Stimulated activated CD8-positive, alpha-beta memory T cell treated with anti-CD3 and anti-CD28 coated beads, Interleukin-7, amount 100 ng/mL, for 1 hour (primary cell): ENCODE measurements at places on chromosomes 5 and 9.

GRCh38 chr9:108903420-108904103, 30.4 kb downstream of the ELP1 start:
- DNase-seq: no peak

DNA sequence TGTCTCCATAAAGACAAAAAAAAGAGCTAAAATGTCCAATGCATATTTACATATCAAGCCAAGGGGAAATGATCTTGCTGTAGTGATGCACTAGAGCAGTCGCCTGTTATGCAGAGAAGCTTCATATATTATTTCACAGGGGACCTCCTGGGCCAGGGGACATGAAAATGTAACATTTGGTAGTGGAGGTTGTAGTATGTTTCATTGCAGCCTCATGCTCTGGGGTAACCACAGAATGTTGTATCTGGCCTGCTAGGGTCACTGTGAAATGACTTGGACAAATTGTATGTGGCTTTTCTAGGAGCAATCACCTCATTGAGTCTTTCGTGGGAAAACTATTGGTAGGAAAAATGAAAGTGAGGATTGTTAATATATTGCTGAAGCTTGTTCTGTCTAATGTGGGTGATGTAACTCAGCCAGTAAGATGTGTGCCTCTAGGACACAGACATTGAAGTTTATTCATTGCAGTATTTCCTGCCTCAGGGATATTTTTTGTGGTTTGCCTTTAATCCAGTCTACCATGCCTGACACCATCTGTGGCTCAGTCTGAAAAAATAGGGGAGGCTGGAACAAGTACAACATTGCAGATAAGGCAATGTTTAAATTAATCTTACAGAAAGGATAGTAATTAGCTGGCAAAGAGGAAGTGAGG, 430.8 kb upstream of the TNC start:
- DNase-seq: no peak

DNA sequence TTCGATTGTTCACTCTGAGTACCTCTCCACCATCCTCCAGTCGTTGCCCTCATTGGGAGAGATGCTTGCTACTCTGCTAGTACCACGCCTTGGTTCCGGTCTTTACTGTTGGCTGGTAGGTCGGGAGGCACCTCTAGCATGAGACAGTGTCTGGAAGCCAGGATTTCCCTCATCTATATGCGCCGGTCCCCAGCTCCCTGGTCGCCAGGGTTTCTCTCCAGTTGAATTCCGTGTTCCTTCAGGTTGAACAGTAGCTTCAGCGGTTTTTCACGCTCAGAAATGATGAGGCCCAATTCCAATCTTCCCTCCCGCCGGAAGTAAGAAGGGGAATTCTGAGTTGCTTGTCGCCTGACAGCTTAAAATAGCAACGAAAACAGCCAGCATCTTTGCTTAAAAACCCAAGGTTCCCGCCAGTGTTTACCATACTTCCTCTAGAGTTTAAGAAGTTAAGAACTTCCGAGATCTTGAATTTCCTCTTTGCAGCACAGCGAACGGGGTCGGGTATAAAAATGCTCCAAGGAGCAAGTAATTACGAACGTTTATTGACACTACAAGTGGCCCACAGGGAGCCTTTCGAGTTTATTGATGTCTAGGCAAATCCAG, 1.3 kb upstream of the ST8SIA4 start:
- no peak for DNase-seq

DNA sequence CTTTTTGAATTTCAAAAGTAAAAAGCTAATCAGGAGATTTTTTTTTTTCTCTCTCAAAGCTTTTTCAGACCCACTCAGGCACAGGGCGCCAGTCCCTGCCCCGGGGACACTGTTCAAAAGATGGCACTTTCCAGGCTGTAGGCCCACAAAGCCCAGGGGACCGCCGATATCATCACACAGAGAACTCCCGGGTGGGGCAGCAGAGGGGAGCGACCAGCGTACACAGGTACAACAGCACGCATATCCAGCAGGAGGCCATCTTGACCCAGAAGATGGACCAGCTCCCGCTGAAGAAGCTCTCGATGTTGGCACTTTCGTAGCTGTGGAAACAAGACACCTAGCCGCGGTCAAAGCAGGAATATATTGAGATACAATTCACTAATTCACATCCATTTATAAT, 108.3 kb downstream of the THBS4 start:
- DNase-seq: no peak

DNA sequence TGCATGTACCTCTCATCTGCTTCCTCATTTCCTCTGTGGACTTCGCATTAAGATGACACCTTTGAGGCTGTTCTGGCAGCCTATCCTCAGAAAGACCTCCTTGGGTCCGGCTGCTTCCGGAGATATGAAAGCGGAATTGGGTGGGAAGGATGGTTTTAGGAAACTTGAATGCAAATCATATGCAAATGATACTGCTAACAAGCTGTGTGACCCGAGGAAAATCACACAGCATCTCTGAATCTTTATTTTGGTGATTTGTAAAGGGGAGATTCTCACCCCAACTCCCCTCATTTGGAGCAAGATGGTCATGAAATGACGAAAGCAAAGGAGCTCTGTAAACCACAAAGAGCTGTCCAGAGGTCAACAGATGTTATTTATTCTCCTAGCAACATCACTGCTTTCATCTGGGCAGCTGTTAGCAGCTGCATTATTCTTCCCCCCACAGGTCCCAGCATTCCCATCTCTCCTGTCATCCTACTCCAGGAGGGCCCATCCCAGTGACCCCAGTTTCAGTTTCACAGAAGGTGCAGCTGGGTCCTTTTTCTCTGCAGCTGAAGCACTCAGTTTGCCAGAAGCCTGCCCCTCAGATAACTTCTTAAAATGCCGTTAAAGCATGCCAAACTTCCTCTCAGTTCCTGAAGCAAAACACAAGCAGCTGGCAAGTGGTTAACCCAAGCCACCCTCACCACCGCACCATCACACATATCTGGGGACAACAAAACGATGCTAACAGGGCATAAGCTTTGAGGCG, 269.5 kb downstream of the SEC61B start:
- no peak for DNase-seq

DNA sequence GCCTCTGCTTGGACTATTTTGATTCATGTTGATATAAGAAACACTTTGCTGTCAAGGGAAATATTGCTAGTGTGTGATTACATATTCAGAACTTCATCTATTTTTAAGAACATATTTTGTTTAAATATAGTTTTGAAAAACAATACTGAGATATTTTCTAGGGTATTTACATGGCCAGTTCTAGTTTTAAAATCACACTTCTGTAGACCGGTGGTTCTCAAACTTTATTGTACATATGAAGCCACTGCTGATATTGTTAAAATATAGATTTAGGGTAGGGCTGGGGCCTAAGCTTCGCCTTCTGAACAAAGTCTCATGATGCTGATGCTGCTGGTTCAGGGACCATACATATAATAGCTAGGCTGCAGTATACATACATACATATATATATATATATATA, 1000.0 kb downstream of the PTPRD start:
- DNase-seq: no peak

DNA sequence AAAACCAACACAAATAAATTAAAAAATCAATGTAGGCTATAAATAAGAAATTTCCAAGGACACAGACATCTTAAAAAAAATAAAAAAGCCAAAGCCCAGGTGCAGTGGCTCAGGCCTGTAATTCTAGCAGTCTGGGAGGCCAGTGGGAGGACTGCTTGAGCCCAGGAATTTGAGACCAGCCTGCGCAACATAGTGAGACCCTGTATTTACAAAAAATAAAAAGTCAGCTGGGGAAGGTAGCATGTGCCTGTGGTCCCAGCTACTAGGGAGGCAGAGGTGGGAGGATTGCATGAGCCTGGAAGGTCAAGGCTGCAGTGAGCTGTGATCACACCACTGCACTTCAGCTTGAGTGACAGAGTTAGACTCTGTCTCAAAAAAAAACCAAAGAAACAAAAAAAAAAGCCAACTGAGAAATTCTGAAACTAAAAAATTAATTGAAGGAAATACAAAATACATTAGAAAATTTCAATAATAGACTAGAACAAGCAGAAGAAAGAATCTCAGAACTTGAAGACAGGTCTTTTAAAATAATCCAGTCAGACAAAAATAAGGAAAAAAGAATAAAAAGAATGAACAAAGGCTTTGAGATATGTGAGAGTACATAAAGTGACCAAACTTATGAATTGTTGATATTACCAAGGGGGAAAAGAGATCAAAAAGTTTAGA, 149.5 kb upstream of the PANK3 start:
- DNase-seq: no peak

- DNase-seq: no peak
Measured at GRCh38 chr5:176995122-176995490, 11.5 kb downstream of the UIMC1 start.

DNA sequence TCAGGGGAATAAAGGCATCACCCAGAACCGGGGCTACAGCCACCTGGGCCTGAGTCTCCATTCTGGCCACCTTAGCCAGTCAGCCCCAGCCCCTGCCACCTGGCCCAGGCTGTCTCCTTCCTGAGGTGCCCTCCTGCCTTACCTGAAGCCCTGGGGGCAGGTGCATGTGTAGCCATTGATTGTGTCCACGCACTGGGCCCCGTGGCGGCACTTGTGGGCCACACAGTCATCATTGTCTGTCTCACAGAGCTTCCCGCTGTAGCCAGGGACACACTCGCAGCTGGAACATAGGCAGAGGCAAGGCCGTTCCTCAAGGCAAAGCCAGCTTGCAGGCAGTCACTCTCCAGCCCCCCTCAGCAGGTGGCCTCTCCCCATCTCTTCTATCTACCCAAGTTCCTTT, 107.7 kb upstream of the PANK3 start:
- no peak for DNase-seq

DNA sequence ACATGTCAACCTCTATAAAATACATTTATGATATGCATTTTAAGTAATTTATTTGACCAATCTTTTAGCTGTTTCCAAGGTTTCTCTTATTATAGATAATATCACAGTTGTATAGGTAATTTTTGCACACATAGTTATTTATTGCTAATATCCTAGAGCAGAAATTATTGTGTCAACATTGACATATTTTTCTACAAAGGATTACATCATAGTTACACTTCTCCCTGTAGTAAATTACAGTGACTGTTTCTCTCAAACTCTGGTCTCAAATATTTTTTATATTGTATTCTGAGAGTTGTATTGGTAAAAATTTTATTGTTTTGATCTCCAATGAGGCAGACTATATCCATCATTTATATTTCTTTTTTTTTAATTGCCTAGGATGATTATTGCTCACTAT, 714.4 kb upstream of the CDH6 start:
- DNase-seq: no peak

DNA sequence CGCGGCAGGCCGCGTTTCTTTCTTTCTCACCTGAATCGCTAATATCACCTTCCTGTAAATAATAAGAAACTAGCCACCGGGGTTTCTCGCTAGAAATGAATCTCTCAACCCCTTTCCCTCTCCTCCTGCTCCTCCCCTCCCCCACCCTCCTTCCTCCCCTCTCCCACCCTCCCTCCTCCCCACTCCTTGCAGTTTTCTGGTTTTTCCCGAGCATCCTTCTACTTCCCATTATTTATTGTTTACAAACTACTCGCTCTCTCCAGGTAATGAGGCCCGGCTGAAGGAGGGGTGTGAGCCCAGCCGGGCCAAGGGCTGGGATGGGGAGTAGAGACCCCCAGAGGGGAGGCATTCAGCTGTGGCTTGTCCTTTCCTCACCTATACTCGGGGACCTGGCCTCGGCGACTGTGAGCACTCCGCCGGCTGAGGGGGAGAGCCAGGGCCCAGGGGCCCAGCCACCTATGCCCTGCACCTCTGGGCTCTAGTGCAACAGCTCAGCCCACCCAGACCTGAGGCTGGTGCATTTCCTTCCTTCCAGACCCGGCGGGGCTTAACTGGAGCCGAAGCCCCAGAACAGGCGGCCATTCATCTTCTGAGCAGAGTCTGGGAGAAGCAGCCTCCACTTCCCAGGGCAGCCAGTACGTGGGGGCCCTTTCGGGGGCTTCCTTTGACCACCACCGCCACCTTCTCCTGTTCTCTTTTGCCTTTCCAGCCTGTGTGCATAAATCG, 2.1 kb upstream of the IRX4 start:
- DNase-seq: no peak

GRCh38 chr9:23245067-23245466, 581.0 kb downstream of the ELAVL2 start:
- no peak for DNase-seq

DNA sequence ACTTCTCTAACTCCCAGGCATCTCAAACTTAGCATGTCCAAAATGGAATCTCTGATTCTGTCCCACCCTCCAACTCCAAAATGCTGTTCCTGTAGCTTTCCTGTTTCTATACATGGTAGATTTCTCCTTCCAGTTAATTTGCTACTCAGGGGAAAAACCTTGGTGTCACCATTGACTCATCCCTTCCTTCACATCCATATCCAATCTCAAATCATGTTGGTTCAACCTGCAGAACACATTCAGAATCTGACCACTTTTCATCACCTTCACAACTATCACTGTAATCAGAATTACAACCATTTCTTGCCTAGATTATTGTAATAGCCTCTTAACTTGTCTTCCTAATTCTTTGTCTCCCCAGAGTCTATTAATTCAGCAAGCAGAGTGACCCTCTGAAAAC, 10.8 kb downstream of the RIOK2 start:
- DNase-seq: no peak

DNA sequence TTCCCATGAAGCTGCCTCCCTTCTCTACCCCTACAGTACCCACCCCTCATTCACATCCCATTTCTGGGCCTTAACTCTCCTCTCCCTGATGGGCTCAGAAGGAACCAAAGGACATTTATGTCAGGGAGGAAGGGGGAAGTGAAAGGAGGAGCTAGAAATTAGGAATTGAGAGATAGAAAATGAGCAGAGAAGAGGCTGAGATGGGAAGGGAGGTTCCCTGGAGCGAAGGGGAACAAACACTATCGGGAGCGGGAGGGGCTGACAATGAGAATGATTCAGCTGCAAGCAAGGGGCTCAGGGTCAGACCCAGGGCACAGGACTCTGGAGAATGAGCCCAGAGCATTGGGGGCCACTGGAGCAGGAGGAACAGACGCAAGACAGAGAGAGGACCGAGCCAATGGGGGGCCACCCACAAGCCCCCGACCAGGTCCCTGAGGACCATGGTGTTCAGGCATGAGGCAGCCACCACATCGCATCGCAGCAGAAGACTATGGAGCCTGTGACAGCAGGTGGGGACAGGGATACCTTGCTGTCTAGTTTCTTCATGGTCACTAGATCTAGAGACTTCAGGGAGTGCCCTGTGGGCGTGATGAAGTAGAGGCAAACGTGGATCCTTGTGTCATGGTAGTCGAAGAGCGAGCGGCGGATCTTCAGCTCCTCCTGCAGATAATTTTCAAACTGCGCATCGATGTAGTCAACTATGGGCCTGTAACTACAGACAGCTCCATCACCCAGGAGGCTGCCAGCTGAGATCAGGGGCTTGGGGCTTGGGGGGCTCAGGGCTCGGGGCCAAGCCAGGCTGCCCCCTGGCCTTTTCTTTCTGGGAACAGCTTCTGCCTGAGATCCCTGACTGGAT, 13.6 kb downstream of the SEPTIN8 start:
- no peak for DNase-seq
